ENCODE measurements at places on chromosomes 1 and 21. TPM values are rescaled to one million over a fixed set of nuclear protein-coding genes. Genes with fewer than 3 reads are reported as not detected.

CFAP45 gene
- 0.57 TPM for total RNA-seq

TTC39A gene
- total RNA-seq, result not detected

RASAL2 gene
- total RNA-seq, result 0.05 TPM

IL12RB2 gene
- total RNA-seq, result 27.8 TPM

FBLIM1 gene
- total RNA-seq, result not detected

AMY1B gene
- not detected for total RNA-seq
